ENCODE measurements at places on chromosomes 2 and 18.

DNA sequence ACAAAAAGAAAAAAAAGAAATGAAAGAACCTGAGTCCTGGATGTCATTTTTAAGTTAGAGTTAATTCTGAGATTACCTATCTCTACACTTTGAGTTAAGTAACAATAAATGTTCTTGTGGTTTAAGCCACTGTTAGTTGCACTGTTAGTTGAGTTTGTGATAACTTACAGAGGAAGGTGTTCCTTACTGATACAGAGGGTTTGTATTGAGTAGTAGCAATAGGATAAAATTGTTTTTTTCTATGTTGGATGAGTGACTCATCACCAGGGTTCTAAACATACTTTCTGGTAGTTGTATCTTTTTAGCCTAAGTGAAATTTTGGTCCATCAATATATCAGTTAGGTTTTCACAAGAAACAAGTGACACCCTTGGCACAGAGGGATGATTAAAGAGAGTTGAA is 4.0 kb upstream of the LCLAT1 start:
- DNase-seq, result no peak

GRCh38 chr18:63320123-63320974 is 780 bp upstream of the BCL2 start:
- peak; percentile 79 for DNase-seq

DNA sequence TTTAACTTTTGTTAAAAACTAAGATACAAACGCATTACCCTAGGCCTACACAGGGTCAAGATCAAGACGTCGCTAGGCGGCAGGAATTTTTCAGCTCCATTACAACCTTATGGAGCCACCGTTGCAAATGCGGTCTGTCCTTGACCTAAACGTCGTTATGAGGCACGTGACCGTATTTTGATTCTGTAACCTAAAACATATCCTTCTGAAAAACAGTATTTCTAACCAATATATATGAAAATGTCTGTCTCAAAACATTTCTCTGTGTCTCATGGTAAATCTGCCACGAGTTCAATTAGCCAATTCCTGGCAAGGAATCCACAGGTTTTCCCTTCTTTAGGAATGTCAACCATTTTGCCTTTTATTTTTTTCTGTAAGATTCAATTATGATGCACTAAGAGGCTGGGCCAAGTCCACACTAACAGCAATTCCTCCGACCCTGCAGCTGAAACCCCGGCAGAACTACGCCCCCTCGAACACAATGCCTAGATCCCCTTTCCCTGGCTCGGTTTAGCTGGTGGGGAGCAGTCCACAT is 1.7 kb downstream of the RTN4 start:
- DNase-seq, result no peak

DNA sequence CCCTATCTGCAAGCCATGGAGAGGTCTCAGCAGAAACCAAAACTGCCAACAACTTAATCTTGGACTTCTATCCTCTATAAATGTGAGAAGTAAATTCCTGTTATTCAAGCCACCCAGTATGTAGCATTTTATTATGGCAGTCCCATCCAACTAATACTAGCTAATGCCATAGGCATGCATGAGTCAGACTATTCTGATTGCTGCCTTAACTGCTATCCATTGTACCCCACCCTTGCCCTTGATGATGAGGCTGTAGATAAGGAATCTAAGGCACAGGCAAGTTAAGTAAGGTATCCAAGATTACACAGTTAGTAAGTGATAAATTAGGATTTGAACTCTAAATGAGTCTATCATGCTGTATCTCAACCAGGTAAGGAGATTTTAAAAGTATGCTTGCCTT is 223.0 kb downstream of the UBE2E3 start:
- no peak for DNase-seq

- DNase-seq, result peak; percentile 51
Measured at GRCh38 chr2:143162123-143162837, 33.1 kb downstream of the ARHGAP15 start.

DNA sequence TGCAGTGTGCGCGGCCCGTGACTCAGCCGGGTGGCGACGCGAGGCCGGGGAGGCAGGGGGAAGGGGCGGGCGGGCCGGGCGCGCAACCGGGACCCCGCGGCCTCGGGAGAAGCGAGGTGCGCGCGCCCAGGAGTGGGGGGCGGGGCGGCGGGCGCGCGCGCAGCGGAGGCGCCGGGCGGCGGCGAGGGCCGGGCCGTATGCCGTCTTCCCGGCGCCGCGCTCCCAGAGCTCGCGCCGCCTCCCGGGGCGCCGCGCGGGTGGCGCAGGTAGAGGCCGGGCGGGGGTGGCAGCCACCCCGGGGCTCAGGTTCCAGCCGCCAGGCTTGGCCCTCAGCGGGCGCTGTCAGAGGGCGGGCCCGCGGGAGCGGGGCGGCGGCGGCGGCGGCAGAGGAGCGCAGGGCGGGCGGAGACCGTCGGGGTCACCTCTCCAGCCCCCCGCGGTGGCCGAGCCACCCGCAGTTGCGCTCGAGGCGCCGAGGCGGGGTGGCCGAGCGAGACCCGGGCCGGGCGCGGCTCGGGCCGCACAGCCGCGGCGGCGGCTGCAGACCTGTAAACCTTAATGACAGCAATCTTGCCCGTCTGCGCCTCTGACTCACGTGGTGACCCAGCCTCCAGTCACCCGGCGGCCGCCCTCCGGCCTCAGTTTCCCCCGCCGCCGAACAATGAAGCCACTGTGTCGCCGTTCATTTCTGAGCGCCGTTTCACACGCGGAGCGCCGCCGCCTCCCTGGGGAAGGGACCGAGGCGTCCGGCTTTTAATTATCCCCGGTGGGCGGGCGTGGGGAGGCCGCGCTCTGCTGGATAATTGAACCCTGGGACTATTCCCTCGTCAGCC is 25.3 kb upstream of the SMAD7 start:
- peak; percentile 66 for DNase-seq

DNA sequence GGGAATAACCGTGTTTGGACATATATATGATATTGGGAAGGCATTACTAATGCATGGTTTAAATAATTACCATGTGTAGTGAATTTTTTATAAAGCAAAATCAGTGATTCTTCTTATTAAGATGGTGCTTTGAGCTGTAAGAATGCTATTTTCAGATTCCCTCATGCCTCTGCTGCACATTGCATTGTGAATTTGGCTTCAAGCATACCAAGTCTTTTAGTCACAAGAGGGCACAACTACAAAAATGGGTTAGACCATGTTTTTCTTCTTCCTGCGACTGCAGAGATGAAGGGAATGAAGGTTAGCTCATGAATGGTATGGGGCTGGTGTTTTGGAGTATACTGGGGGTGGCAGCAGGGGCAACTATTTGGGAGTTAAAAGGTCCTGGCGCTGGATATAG is 320.1 kb downstream of the SLC4A3 start:
- no peak for DNase-seq

- DNase-seq, result no peak
Measured at GRCh38 chr2:143477714-143478443, 348.7 kb downstream of the ARHGAP15 start.

DNA sequence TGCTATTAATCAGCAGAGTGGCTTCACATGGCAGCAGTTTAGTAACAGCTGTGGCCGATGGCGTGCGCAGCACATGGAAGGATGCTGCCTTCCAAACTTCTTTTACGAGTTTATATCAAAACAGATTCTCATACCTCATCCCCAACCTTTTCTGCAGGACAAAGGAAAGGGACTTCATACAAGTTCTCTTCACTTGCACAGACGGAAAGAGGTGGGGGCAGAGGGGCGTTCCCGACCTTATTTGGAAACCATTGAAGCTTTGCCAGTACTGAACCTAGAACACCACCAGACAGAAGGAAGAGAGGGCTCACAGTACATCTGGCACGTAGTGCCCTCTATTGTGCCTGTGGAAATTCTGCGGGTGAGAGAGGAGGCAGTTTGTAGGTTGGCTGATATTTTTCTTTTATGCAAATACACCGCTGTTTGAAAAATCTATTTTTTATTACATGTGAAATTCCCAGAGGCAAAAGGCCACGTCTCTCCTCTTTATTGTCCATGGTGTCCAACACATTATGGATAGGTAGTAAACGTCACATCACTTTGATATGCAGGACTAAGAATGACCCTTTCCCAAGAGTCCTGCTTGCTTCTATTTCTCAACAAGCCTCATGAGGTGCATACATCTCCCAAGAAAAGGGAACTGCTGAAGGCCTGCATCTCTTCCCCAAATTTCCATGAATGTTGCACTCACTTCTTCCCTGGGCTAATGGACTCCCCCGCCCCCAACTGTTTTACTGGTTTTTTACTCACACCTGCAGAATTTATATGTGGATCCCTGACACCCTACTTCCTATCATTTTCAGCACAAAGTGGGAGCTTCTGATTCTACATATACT is 31.3 kb downstream of the COLEC12 start:
- DNase-seq, result no peak

DNA sequence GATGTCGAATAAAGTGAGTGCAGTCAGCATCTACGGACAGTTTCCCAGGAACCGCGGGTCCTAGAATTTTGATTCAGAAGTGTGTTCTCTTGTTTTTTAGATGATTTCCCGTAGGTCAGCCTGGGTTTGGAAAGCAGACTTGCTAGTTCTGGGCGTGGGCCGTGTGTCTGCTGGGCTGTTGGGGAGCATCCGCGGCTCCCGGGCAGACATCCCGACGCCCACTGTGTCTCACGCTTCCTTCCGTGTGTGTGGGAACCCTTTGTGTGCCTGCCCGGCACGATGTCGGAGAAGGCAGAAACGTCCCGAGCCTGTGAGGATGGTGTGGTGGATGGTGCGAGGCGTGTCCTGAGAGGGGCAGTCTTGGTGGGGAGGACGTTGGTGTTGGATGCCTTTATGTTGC is 18.4 kb downstream of the CTDP1 start:
- no peak for DNase-seq

DNA sequence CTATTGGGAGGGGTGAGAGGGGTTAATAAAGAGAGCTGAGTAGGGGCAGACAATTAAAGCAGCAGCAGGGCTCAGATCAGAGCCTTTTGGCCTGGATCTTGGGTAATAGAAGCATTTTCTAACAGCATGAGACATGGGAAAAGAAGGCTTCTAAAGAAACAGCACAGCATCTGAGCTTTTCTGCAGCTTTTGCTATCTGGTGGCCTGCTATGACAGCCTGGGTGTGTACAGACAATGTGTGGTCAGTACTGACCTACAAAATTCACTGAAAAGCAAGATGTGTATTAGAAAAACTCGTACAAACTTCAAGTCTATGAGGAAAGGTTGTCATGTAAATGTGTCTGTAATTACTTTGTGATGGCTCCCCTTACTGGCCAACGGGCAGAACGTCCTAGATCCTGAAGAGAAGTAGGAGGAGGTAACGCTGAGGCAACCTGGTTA is 95.6 kb downstream of the GALNT3 start:
- DNase-seq, result no peak

GRCh38 chr2:189639007-189639609 is 22.2 kb upstream of the ASNSD1 start:
- DNase-seq, result no peak

- DNase-seq, result no peak
Measured at GRCh38 chr2:238515377-238515776, 88.7 kb downstream of the ASB1 start.

- DNase-seq, result peak; percentile 68
Measured at GRCh38 chr18:48931680-48932461, 18.9 kb downstream of the SMAD7 start.

DNA sequence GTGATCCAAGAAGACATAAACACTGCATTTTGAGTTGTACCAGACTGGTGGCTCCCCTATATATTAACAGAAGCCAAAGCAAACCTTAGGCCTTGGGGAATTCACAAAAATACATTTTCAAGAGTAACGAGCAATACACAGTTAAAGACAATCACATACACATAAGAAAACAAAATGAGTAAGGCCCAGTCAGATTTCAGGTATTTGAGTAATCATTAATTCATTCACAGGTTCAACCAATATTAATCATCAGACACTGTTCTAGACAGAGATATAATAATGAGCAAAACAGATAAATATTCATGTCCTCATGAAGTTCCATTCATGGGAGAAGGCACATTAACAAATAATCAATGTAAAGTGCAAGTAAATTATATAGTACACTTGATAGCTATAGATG is 9.6 kb downstream of the STPG4 start:
- no peak for DNase-seq

GRCh38 chr2:134149904-134150303 is 104.0 kb upstream of the MGAT5 start:
- no peak for DNase-seq

DNA sequence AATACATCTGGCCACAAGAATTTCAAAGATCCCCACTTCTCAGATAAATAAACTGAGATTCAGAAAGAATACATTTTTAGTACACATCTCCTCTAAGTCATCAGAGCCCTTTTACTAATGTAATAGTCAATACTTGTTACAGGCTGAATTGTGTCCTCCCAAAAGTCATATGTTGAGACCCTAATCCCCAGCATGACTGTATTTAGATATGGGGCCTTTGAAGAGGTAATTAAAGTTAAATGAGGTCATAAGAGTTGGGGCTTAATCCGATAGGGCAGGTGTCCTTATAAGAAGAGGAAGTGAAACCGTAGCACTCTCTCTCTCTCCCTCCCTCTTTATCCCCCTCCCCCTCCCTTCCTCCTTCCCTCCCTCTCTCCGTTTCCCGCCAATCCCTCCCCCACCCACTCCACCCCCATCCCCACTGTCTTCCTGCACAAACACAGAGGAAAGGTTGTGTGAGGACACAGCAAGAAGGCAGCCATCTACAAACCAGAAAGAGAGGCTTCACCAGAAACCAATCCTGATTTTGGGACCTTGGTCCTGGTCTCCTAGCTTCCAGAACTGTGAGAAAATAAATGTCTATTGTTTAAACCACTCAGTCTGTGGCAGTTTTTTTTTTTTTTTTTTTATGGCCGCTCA is 66.6 kb upstream of the ZNF397 start:
- DNase-seq, result no peak

GRCh38 chr2:26691161-26691560 is 1.4 kb upstream of the KCNK3 start:
- DNase-seq, result no peak

GRCh38 chr2:70094171-70094977 is 7.1 kb downstream of the PCBP1 start:
- no peak for DNase-seq

DNA sequence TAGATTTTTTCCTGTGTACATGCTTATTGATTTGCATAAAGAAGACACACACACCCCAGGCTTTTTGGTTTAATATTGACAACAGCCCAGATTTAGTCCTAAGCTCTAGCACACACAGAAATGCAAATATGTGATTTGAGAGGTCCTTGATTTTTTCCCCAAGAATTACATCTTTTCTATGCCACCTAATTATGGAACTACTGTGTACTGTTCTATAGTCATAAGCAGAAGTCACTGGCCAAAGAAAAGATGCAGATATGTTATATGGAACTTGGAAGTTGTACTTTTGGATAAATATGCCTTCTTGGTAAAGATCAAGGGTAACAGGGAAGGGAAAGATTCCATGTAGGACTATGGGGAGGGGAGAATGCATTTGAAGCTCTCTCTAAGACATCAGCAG is 105.6 kb downstream of the SETBP1 start:
- DNase-seq, result no peak

- DNase-seq, result no peak
Measured at GRCh38 chr2:2024751-2025481, 280.6 kb upstream of the PXDN start.

GRCh38 chr2:100350661-100351185 is 28.4 kb upstream of the LONRF2 start:
- DNase-seq, result no peak

- DNase-seq, result no peak
Measured at GRCh38 chr2:122186761-122187222, 431.3 kb downstream of the TSN start.

Measured in activated CD4-positive, alpha-beta T cell treated with anti-CD3 and anti-CD28 coated beads, Interleukin-2, amount 50 U/mL, for 48 hours (primary cell).